ENCODE measurements at places on chromosomes 4 and X.

- DNase-seq, result no peak
Observed at GRCh38 chr4:7166237-7166636, 26.1 kb upstream of the SORCS2 start.

- no peak for DNase-seq
Observed at GRCh38 chr4:56160636-56161035, 211.9 kb downstream of the CEP135 start.

DNA sequence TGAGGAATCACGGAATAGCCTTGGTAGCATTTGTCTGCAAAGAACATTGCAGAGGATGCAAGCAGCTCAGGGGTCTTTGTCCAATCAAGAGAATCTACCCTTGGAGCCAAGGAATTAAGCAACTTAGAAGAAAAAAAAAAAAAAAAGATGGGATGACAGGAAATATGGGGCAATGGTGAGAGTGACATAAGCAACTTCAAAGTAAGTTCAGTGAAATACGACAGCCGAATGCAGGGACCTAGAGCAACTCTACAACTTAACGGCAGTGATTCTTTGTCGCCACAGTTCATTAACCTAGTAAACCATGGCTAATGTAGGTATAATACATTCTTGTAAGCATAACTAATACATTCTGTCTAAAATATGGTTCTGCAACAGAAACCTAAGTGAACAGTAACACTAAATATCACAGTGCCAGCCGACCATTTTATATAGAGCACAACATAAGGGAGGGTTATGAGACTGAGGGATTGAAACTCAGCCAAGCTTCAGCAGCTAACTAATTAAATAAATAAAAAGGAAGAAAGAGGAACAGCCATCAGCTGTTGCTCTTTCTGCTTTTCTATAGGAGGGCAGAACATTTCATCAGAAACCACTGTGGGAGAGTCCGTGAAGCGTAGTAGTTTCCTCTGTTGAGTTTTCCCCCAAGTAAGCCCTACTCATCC is 74.7 kb downstream of the PPARGC1A start:
- peak; percentile 7 for DNase-seq

GRCh38 chr4:154643493-154643892 is 31.0 kb upstream of the FGG start:
- DNase-seq, result no peak

DNA sequence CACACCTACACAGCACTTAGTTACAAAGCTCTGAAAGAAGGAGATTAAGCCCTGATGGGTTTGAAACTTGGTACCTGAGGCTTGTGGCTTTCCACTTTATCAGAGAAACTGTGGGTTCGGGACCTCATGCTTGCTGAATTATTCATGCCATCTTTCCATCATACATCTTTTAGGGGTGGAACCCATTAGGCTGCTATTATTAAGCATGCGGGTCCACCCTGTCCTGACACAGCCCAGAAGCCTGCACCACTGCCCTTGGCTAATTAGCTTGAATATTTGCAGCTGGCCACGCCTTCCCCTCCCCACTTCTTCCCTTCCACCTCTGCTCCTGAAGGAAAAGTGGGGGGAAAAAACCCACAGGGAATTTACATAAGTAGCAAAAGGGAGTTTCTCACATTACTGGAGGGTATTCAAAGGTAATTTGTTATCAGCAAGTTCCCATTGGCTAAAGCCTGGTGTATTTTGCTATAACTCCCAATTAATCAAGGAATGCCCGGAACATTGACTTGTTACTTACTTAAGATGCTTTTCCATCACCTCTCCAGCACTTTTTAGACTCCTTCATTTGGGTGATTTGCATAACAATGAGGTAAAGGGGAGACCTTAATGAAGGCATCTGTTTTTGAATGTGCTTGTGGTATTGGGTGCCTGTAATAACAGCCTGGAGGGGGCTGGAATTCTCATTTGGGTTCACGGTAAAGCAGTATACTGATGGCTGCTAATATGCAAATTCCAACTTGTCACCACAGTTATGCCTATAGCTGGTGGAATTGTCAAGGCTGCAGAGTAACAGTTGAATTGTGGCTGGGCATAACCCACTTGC is 231.7 kb upstream of the GATB start:
- no peak for DNase-seq
